ENCODE measurements at places on chromosomes 13 and 19. TPM values are rescaled to one million over a fixed set of nuclear protein-coding genes. Genes with fewer than 3 reads are reported as not detected.

- DNase-seq, result peak; percentile 77
Measured at GRCh38 chr19:38079926-38080380, 144.1 kb downstream of the DPF1 start.

DNA sequence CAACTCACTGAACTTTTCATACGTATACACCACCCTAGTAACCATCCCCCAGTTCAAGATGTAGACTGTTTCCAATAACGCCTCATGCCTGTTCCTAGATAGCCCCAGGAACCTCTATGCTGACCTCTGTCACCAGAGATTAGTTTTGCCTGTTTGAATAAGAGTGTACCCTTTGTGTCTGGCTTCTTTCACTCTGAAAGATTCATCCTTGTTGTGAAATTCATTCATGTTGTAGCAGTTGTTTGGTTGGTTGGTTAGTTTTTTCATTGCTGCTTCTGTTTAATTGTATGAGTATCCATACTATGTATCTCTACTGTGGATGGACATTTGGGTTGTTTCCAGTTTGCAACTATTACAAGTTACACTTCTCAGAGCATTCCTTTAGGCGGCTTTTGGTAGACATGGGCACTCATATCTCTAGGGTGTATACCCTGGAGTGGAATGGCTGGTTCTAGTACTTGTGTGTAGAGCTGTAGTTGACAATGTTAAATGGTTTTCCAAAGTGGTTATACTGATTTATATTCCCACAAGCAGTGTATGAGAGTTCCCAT is 1.6 kb downstream of the RNASEH2B start:
- no peak for DNase-seq

GRCh38 chr13:111915104-111915551 is 151.8 kb upstream of the SOX1 start:
- DNase-seq, result no peak

GRCh38 chr13:47546391-47547225 is 454.5 kb downstream of the SUCLA2 start:
- no peak for DNase-seq

Gene SLC10A2
- not detected for polyA plus RNA-seq

DNA sequence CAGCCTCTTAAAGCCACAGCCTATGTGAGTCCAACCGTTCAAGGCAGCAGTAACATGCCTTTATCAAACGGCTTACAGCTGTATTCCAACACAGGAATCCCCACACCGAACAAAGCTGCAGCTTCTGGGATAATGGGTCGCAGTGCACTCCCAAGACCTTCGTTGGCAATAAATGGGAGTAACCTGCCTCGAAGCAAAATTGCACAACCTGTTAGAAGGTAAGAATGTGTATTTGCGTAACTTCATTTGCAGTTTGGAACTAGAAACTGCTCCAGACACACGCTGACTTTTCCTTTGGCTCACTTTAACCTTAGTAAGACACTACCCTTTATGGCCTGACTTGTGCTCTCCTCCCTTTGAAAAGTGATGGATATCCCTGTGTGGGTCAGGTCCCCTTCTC is 63.4 kb downstream of the SLAIN1 start:
- DNase-seq, result no peak

DNA sequence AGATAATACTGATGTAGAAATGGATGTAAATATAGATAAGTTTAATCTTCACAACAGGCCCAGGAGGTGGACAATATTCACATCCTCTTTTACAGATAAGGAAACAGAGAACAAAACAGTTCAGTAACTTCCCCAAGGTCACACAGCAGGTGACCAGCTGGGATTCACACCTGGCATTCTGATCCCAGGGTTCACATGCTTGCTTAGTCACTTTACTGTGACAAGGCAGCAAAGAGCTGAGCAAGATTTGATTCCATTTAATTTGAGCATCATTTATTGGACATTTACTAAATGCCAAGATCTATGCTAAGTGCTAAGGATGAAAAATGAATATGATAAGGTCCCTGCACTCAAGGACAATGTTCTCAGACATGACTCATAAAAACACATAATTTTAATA is 94.1 kb upstream of the STARD13 start:
- DNase-seq, result no peak

Gene PPM1N
- polyA plus RNA-seq, result 2.8 TPM

DNA sequence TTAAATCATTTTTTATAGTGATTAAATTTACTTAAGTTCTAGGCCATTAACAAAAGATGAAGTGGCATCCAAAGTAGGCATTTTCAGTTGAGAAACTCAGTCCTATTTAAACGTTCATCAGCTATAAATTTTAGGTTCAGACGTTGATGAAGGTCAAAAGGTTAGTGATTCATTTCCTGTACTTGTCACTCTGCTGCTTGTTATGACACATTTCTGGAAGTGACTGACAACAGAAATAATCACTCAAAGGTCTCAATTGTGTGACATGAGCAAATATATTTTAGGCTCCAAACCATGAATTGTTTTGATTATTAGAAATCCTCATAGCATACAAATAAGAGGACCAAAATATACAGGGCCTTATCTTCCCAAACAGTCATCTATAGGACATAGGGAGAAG is 10.3 kb upstream of the EDNRB start:
- DNase-seq, result peak; percentile 34
